ENCODE measurements at places on chromosomes 6 and 20.

GRCh38 chr6:128471907-128472306 is 48.5 kb downstream of the PTPRK start:
- no peak for DNase-seq

- DNase-seq, result no peak
These were observed 363.6 kb upstream of the CNR1 start for GRCh38 chr6:88529726-88530125.

- no peak for DNase-seq
These were observed 808 bp downstream of the SDC4 start for GRCh38 chr20:45347297-45347935.

GRCh38 chr20:20706285-20706684 is 6.2 kb downstream of the RALGAPA2 start:
- DNase-seq, result no peak

DNA sequence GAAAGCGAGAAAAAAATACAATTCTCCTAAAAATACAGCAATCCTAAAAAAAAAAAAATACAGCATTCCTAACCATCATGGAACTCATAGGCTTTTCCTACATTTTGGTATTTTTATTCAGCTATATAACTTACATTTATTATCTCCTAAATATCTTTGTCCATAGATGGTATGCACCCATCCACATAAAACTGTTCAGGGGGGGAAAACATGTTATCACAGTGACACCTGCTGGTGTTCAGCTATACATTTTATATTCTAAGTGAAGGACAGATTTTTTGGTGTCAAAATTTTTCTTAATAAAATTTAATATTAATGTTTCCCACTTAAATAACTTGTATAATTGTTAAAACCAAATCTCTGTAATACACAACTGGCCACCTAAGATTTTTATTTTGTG is 58.0 kb downstream of the BLOC1S5 start:
- no peak for DNase-seq

- DNase-seq, result no peak
These were observed 115.1 kb downstream of the ADTRP start for GRCh38 chr6:11663519-11663918.

GRCh38 chr6:127298475-127298874 is 31.8 kb downstream of the RNF146 start:
- no peak for DNase-seq

DNA sequence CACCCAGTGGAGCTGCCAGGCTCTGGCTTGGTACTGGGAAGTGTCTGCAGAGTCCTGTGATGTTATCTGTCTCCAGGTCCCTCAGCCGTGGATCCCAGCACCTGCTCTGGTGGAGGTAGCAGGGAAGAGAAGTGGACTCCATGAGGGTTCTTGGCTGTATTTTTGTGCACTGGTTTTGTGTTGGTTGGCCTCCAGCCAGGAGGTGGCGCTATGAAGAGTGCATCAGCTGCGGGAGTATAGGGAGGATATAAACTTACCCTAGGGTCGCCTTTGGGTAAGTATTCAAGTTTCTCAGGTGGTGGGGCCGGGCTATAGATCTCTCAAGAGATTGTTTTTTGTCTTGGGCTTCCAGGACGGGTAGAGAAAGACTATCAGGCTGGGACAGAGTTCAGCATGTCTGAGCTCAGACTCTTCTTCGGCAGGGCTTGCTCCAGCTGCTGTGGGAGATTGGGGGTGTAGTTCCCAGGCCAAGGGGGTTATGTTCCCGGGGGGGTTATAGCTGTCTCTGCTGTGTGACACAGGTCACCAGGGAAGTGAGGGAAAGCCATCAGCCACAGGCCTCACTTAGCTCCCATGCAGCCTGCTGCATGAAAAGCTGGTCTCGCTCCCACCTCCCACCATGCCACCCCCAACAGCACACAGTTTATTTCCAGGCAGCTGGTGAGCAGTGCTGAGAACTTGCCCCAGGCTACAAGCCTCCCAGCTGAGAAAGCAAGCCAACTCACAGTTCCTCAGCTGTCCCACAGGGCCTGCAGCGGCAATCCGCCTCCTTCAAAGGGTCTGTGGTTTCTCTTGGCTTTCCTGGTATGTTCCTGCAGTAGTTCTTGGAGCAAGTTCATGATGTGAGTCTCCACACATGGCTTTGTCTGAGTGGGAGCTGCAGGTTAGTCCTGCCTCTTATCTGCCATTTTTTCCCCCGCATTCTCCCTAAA is 115.7 kb downstream of the AIG1 start:
- no peak for DNase-seq

Data from stimulated activated CD4-positive, alpha-beta T cell treated with anti-CD3 and anti-CD28 coated beads, Interleukin-15, amount 100 ng/mL, for 48 hours (primary cell).